ENCODE measurements at places on chromosomes 7 and 10.

DNA sequence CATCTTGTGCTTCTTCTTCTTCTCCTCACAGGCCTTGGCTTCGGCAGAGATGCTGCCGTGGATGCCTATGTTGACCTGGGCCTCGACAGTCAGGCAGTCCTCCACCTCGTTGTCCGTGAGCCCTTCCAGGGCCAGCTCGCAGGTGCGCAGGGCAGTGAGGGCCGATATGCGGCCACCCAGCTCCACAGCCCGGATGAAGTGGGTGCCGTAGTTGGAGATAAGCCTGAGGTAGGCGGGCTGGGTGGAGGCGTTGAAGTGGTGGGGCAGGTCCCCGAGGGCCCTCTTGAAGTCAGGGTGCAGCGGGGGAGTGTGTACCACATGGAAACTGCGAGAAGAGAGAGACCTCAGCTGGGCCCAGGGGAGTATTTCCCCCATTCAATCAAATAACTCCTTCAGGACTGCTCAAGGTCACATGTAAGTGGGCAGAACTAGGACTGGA, 3.7 kb downstream of the PRF1 start:
- no peak overlapping the region for H3K27ac ChIP-seq
- no peaks in the 10 kb centered on the region for H3K27me3 ChIP-seq
- H3K4me1 ChIP-seq = peaks cover 6% of the 10 kb centered on the region
- no peak for DNase-seq
- no peaks in the 10 kb centered on the region for H3K36me3 ChIP-seq
- no peak overlapping the region for H3K4me3 ChIP-seq

- H3K4me1 ChIP-seq = no peaks in the 10 kb centered on the region
- no peaks in the 10 kb centered on the region for H3K27me3 ChIP-seq
- H3K27ac ChIP-seq = no peak overlapping the region
- no peaks in the 10 kb centered on the region for H3K36me3 ChIP-seq
These were observed 9.9 kb upstream of the RPEL1 start for GRCh38 chr10:103235775-103236174.

DNA sequence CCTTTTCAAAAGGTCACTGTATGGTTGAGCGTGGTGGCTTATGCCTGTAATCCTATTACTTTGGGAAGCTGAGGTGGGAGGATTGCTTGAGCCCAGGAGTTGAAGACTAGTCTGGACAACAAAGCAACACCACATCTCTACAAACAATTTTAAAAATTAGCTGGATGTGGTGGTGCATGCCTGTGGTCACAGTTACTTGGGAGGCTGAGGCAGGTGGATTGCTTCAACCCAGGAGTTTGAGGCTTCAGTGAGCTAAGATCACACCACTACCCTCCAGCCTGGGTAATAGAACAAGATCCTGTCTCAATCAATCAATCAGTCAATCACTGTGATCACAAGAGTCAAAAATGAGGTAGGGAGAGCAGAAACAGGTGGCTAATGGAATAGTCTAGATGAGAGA, 97.0 kb downstream of the SUGCT start:
- no peaks in the 10 kb centered on the region for H3K4me1 ChIP-seq
- DNase-seq = no peak
- H3K27me3 ChIP-seq = no peaks in the 10 kb centered on the region
- H3K27ac ChIP-seq = no peak overlapping the region
- no peak overlapping the region for H3K4me3 ChIP-seq

GRCh38 chr10:133567119-133567518, 1.7 kb upstream of the SYCE1 start:
- H3K27me3 ChIP-seq = no peaks in the 10 kb centered on the region
- H3K4me3 ChIP-seq = no peak overlapping the region
- no peak for DNase-seq
- H3K4me1 ChIP-seq = no peaks in the 10 kb centered on the region
- H3K36me3 ChIP-seq = no peaks in the 10 kb centered on the region

DNA sequence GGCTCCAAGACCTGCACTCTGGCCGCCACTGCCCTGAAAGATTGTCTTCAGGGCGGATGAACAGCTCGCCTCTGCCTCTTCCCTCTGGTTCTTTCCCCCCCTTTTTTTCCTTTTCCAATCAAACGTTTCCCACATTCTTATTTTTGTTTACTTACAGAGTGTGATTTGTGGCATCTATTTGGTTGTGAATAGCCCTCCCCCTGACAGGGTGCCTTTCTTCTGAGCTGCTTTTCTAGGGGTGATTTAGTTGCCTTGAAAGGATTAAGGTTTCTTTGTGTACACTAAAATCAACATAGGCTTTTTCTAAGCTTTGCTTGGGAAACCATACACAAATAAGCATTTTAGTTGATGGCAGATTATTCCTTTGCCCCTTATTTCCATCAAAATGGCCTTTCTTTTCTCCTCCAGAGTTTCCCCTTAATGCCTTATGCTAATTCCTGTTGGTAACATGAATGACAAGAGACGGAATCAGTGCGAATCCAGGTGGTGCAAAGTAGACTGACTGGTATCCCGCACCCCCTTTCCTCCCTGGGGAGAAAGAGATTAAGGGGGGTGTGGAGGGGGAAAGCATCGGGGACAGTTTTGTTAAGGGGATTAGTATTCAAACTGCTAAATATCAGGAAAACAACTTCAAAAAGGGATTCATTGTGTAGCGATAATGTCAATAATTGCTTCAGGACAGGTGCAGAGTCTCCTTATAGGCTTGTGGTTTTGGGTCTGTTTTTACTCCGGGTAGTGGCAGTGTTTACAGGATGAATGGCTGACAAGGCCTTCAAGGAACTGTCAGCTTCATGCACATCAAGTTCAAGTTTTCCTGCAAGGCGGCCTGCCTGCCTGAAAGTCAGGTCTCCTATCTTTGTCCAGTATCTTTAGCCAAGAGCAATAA, 431.6 kb upstream of the GALNT17 start:
- no peaks in the 10 kb centered on the region for H3K36me3 ChIP-seq
- H3K4me3 ChIP-seq = no peak overlapping the region
- peaks cover 8% of the 10 kb centered on the region for H3K4me1 ChIP-seq
- no peak overlapping the region for H3K27ac ChIP-seq

GRCh38 chr10:91796331-91797047, 1.7 kb upstream of the TNKS2 start:
- H3K27ac ChIP-seq = peak overlapping the region; percentile 46
- H3K4me1 ChIP-seq = peaks cover 43% of the 10 kb centered on the region
- DNase-seq = no peak
- no peaks in the 10 kb centered on the region for H3K27me3 ChIP-seq
- no peaks in the 10 kb centered on the region for H3K36me3 ChIP-seq
- H3K4me3 ChIP-seq = peak overlapping the region; percentile 80

DNA sequence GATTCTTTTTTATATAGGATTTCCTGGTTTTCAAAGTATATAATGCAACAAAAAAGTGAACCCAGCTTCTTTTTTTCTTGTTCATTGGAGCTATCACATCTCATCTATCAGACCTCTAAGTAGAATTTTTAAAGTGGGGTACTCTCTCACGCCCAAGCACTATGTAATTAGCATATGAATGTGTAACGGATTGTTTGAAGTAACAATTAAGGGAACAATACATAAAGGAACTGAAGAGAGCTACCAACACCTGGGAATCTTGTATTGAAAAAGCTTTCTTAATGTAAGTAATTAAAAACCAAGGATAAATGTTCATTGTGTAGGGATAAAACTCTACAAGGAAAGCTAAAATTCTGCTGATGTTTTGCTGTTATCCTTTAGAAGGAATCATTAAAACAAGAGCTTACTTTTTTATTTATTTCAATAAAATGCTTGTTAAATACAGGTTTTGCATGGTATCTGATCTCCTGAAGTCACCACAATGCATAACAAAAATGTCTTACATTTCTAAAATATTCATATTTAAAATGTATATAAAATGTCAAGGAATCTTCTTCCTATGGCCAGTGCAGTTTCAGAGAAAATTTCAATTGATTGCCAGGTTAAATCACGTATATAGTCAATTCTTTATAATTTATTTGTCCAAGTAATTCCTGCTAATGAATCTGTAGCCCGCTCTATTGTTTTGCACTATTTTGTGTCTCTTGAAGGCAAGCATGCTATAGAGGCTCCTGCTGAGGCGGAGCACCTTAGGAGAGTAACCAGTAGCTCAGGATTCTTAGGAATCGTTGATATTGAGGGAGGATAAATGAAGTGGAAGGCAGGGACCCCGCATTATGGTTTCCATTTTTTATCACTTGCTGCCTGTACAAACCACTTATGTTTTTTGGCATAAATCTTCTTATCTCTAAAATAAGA, 51.6 kb downstream of the PTPRZ1 start:
- no peak overlapping the region for H3K4me3 ChIP-seq
- H3K36me3 ChIP-seq = no peaks in the 10 kb centered on the region
- DNase-seq = no peak
- H3K27ac ChIP-seq = no peak overlapping the region
- H3K27me3 ChIP-seq = no peaks in the 10 kb centered on the region

DNA sequence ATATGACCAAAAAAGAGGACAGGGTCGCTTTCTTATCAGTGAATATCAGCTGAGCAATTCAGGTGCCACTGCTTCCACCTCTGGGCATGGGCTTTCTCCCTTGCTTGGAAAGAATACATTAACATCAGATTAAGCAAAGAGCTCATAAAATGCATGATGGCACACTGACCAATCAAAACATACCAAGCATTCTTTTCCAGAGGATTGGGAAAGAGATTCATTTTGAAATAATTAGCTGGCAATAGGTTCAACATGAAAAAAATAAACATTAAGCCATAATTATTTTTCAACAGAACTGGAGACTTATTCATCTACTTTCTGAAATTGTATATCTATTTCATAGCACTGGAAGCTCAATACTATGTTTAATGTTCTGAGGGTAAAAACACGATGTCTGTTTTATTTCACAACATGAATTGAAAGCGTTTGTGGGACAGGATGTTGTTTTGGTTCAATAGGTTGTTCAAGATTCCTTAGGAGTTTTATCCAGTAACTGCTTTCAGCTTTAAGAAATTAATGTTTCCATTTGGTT, 53.2 kb downstream of the TFAM start:
- H3K36me3 ChIP-seq = no peaks in the 10 kb centered on the region
- H3K4me1 ChIP-seq = peaks cover 25% of the 10 kb centered on the region
- no peaks in the 10 kb centered on the region for H3K27me3 ChIP-seq
- no peak overlapping the region for H3K4me3 ChIP-seq
- H3K27ac ChIP-seq = no peak overlapping the region
- DNase-seq = no peak

DNA sequence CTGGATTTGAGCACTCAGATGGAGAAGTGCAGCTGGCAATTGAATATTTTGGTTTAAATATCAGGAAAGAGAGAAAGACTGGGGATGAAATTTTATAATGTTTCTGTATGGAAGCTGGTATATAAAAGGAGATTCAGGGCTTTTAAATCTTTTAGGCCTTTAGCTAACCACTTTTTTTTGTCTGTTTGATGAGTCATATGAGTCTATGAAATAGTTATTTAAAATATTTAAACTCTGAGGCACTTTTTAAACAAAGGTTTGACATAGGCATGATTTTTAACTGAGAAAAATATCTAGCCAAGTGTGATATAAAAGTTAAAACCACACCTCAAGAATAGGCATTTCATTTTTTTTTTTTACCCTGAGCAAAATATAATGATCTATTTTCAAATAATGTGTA, 944.3 kb downstream of the GATA3 start:
- no peak overlapping the region for H3K27ac ChIP-seq
- no peaks in the 10 kb centered on the region for H3K27me3 ChIP-seq
- no peak for DNase-seq

- H3K4me3 ChIP-seq = no peak overlapping the region
- H3K36me3 ChIP-seq = no peaks in the 10 kb centered on the region
- no peaks in the 10 kb centered on the region for H3K27me3 ChIP-seq
- H3K4me1 ChIP-seq = no peaks in the 10 kb centered on the region
- DNase-seq = no peak
- H3K27ac ChIP-seq = no peak overlapping the region
These were observed 96.5 kb upstream of the RHOBTB1 start for GRCh38 chr10:61040399-61041016.

Data from tibial nerve (tissue), 4 donors.